NCI-H510A treated with DMSO at 0.1 percent for 48 hours (cell line): ENCODE measurements at places on chromosomes 6 and 20.

GRCh38 chr20:25987073-25987927 is 290.6 kb upstream of the ZNF337 start:
- peak; percentile 17 for DNase-seq

GRCh38 chr6:86459978-86460377 is 477.4 kb upstream of the HTR1E start:
- DNase-seq: no peak

DNA sequence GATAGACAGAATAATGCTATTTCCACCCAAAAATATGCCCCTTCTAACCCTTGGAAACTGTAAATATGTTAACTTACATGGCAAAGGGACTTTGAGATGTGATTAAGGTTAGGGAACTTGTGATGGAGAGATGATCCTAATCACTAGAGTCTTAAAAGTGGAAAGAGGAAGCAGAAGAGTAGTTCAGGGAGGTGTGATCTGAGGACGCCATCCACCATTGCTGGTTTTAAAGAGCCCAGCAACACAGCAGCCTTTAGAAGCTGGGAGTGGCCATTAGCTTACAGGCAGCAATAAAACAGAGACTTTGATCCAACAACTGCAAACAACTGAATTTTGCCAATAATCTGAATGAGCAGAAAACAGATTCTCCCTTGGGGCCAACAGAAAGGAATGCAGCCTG is 30.6 kb downstream of the ZNF311 start:
- no peak for DNase-seq

GRCh38 chr6:169075211-169075914 is 178.3 kb downstream of the THBS2 start:
- no peak for DNase-seq

DNA sequence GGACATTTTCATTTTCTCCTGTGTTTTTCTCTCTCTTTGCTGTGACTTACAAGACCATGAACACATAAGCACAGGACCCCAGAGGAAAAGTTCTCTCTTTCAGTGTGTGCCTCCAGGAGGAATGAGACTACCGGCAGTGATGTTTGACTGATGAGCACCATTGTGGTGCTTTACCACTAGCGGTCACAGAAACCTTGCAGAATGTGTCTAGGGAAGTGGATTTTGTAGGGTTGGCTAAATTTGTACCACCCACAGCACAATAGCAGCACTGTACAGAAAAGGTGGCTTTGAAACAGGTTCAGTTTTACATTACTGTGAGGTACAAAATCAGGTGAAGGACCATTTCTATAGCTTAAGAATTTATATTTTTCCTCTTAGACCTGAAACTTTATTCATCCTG is 301.9 kb upstream of the SUPT3H start:
- no peak for DNase-seq

DNA sequence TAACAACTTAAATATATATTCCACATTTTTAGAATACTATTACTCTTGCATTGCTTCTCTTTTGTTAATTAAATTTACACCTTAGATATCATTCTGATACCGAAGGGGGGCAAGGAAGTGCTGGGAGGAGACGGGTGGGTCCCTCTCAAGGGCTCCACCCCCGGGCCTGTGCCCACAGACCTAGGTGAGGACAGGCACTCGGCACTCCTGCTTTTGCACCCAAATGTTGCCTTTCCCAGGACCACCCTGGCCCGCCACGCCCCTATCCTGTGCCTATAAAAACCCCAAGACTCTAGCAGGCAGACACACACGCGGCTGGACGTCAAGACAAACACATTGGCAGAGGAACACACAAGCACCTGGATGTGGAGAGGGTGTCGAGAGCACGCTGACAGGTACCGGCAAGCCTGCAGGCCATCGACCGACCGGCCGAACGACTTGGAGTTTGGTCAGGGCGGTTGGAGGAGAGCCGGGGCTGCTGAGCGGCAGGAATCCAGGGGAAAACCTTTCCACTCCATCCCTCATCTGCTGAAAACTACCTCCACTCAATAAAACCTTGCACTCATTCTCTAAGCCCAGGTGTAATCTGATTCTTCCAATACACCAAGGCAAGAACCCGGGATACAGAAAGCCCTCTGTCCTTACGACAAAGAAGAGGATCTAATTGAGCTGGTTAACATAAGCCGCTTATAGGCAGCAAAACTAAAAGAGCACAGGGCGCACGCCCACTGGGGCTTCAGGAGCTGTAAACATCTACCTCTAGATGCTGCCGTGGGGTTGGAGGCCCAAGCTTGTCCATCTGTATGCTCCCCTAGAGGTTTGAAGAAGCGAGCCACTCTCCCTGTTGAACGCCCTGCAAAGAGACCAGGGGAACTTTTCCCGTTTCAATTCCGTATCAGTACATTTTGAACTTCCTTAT is 197.4 kb upstream of the PRSS16 start:
- DNase-seq: peak; percentile 89

- DNase-seq: no peak
Measured at GRCh38 chr20:3721912-3722311, 9.5 kb upstream of the SIGLEC1 start.

- no peak for DNase-seq
Measured at GRCh38 chr6:84847390-84848160, 83.2 kb upstream of the TBX18 start.

DNA sequence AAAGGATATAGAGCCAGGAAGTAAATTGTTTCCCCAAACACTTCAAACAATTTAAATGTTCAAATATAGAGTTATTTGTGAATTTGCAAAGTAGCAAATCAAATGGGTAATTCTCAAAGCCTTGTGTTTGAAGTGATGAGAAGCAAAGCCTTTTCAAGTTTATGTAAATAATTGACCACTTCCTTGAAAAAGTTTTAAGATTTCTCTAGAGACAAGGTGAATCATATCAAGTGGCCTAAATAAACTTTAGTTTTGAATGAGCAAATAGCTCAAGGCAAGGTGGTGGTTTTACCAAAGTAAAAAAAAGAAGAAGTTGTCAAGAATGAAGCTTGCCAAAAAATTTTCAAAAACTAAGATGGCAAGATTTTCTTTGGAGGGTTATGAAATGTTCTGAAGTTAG is 42.6 kb upstream of the IFNGR1 start:
- DNase-seq: no peak

DNA sequence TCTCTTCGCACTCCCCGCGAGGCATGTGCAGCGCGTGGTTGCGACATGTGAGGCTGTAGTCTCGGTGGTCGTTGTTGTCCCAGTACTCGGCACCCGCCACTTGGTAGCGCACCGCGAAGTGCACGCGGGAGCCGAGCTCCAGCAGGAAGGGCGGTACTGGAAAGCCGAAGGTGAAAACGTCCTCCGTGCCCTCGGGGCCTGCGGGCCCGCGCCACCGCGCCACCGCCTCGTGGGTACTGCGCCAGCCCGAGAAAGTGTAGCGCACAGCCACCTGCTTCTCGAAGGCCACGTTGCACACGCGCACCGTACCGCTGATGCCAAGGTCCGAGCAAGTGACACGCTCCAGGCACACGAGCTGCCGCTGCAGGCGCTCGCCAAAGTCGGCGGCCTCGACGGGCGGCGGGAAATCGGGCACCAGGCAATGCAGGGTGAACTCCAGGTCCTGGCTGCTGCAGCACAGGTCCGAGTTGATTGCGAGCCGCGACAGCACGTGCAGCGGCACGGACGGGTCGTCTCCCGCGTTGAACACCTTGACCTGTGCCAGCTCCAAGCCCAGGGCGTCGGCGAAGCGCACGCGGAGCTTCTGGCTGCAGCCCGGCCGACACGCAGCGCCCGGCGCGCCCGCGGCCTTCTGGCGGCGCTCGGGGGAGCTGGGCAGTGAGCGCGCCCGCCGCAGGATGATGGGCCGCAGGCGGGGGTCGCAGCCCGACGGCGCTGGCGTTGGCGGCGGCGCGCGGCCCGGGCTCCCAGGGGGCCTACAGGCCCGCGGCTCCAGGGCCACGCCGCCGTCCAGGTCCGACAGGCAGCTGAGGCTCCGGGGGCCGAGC is 840 bp downstream of the PPP1R3D start:
- DNase-seq: no peak

- no peak for DNase-seq
Measured at GRCh38 chr6:149140137-149140909, 177.2 kb upstream of the TAB2 start.

DNA sequence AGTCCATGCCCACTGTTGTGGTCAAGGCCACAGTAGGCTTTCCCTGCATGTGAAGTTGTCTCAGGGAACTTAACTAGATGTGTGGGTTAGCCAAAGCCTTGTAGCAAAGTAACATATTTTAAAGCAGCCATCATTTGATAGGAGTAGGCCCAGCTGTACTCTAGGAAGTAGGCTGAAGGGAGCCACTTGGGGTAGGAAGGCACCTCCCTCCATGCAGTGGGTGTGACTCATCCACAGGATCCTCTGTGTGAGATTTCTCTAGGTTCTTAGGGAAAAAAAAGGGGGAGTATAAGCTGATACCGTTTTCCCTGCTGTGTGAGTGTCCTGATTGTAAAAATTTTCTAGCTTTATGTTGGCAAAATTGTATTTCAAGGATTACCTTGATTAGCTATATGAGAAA is 44.7 kb downstream of the VAPB start:
- DNase-seq: no peak

DNA sequence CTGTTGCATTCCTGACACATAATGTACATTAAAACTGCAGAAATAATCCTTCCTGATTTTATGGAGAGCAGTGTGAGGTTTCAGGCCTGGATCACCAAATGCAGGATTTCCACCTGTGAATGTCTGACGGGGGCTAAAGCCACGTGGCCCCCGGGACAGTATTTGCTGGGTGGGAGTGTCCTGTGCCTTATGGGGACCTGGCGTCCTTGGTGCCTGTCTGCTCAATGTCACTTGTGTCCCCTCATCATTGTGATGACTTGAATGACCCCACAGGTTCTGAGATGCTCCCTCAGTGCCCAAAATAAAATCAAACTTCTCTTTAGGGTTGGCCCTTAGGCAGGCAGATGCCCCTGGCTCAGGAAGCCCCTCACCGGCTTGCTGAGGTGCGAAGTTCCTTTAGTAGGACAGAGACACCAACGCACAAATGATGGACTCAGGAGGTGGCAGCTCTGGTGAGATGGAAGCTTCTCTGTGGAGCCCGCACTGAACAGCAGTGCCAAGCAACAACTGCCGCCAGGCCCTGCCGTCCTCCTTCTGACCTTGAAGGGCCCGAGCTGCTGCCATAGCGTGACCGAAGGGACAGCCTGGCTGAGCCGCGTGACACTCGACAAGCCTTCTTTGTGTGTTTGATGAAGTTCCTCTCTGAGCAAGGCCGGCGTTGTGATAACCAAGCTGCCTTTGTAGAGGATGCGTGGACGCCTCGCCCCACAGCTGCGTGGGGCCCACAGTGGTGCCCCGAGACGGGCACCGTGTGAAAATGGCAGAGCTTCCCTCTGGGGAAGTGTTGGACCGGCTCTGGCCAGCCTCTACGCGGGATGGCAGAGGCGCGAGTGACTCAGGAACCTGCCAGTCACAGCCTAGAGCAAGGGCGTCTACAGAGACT is 30.9 kb downstream of the FRMD1 start:
- DNase-seq: no peak

GRCh38 chr6:5679270-5679669 is 327.5 kb downstream of the NRN1 start:
- DNase-seq: no peak

DNA sequence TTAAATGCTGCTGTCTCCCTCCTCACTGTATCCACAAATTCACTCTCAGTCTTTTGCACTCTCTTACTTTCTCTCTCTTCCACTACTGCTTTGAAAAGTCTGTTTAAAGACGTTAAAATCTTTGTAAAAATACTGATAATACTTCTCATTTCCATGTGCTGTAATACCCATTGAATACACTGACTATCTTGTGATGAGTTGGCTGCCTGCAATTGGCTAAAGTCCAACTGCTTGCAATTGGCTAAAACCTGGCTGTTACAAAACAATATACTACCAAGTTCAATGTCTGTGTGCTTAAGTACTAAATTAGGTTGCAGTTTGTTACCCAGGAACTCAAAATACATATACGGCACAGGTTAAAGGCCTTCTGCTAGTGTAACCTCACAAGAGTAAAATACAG is 264.8 kb downstream of the THBS2 start:
- DNase-seq: no peak

- DNase-seq: no peak
Measured at GRCh38 chr20:1855690-1856089, 39.5 kb upstream of the SIRPA start.

DNA sequence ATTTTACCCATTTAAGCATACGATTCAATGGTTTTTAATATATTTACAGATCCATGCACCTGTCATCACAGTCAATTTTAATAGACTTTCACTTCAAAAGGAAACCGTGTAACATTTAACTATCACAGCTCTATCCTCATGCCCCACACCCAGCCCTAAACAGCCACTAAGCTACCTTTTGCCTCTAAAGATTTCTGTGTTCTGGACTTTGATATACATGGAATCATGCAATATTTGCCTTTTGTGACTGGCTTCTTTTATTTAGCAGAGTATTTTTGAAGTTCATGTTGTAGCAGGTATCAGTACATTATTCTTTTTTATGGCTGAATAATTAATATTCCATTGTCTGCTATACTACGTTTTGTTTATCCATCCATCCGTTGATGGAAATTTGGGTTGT is 50.3 kb upstream of the STX16 start:
- DNase-seq: no peak

DNA sequence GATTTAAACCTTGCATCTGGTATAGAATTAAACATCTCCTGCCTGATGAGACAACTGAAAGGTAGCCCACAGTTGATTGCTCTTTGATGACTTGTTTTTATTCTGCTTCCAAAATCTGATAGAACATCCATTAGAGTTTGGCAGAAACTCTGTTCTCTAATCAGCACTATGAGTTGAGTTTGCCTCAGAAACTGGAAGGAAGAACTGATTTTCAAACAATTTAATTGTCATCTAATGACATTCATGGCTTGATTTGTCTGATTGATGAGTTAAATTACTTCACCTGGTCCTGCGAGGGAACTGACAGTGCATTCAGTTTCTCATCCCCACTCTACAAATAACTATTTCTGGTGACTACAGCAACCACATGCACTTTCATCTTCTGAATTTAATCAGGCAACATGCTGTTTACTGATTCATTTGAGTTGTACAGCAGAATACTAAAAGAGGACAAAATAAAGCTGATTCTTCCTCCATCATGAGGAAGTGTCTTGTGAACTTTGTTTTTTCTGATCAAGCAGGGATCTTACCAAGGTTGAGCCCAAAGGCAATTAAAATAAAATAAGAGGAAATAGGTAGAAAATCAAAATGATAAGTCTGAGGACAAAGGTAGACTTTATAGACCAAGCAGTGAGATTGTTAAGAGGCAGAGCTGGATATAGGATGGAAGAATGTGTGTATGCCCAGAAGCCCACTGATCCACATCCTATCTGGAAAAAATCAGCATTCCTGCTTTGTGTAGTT is 15.7 kb upstream of the MRAP2 start:
- no peak for DNase-seq
